ENCODE measurements at places on chromosomes 1 and 21.

GRCh38 chr1:32127409-32128198, 19.7 kb downstream of the KPNA6 start:
- no peak for DNase-seq

- DNase-seq, result no peak
Measured at GRCh38 chr1:15760520-15761211, 2.1 kb downstream of the FBLIM1 start.

DNA sequence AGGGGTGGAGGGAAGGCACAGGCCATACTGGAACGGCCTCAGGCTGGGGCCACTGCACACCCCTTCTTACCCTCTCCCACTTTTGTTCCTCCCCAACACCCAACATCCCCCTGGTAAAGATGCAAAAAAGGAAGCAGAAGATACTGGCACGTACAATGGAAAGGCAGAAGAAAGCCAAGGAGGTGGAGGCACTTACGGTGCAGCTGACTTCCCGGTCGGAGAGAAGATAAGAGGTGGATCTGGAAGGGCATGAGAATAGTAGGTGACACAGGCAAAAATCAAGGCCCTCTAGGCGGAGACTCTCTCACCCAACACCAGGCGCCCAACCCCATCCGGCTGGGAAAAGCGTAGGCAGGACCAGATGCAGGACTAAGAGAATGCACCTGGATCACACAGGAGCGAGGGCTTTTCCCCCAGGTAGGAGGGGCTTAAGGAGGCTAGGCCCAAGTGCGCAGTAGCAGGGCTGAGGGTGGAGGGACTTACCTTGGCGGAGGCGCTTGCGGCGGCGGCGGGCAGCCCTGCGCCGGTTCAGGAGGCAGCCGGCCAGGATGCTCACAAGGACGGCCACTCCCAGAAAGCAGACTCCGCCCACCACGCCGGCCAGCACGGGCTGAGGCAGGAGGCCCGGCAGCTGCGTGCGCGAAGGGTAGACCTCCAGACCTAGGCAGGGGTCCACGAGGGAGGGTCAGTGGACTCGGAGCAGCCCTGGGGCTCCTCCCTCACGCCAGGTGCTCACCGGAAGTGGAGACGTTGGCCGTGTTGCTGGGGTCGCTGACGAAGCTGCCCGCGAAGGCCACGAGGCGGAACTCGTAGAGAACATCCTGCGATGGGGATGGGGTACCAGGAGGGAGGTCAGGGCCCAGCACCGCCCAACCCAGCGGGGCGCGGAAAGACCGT, 4.1 kb upstream of the TAGLN2 start:
- no peak for DNase-seq

DNA sequence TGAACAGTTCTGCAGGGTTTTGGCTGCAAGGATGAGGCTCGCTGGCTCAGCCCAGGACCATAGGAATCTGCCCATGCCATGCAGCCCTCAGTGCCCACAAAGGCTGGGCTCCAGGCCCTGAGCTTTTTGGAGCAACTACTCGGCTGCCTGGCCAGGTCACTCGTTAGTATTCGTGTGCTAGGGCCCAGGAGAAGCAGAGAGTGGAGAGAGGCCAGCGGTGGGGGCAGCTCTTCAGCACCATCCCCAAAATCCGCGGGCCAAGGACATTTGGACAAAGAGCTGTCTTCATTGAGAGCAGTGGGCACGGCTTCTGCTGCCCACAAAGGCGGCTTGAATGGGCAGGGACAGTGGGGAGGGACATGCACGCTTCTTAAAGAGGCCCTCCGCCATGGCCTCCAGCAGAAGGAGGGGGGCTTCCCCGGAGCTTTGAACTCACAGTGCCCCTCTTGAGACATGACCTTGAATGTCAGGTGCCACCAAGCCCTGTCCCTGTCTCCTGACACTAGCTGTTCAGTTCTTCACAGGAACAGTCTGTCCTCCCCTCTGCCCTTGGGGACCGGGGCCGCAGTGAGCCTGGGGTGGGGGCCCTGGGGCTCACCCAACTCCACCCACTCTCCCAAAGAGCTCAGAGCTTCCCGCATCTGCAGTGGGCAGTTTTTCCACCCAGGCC, 106.1 kb upstream of the ARHGEF16 start:
- no peak for DNase-seq

GRCh38 chr1:209877087-209877764, 49.5 kb downstream of the UTP25 start:
- DNase-seq, result no peak

- DNase-seq, result peak; percentile 64
Measured at GRCh38 chr1:154186177-154186576, 5.7 kb downstream of the TPM3 start.

- DNase-seq, result no peak
Measured at GRCh38 chr1:55056632-55056992, 17.3 kb downstream of the PCSK9 start.

GRCh38 chr21:46189959-46190490, 5.8 kb upstream of the SPATC1L start:
- DNase-seq, result no peak

DNA sequence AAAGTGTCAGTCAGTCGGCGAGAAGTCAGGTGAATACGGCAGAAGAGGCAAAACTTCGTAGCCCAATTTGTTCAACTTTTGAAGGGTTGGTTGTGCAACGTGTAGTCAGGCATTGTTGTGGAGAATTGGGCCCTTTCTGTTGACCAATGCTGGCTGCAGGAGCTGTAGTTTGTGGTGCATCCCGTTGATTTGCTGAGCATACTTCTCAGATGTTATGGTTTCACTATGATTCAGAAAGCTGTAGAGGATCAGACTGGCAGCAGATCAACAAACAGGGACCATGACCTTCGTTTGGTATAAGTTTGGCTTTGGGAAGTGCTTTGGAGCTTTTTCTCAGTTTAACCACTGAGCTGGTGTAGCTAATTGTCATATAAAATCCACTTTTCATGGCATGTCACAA, 190.2 kb upstream of the ADAMTS5 start:
- no peak for DNase-seq
